ENCODE measurements at places on chromosomes 3 and 15.
A peak's percentile ranks its signal among the peaks of the same experiment; 100 is the strongest.

GRCh38 chr3:58776231-58776630 is 109.7 kb upstream of the FAM3D start:
- DNase-seq, result no peak

- DNase-seq, result no peak
These were observed 585 bp downstream of the SLCO3A1 start for GRCh38 chr15:91853948-91854638.

DNA sequence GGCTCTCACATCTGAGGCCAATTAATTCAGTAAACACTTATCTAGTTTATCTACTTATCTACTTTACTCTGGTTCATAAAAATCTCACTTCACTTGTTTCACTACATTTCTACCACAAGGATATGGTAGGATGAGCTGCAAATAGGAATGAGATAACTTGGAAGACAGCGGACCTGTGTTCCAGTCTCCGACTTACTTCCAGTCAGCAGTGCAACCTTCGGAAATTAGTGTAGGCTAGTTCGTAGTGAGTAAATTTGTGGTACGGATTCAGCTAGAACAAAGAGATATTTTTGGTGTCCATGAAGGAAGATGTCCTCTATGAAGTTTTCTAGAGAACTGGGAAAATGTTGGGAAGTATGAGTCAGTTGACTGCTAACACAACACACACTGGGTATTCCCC is 66.3 kb downstream of the TPRG1 start:
- DNase-seq, result no peak

GRCh38 chr3:46866720-46867549 is 3.7 kb upstream of the MYL3 start:
- DNase-seq, result peak; percentile 75

- DNase-seq, result no peak
These were observed 55.8 kb downstream of the LPP start for GRCh38 chr3:188209740-188210139.

GRCh38 chr3:194910414-194910984 is 224.8 kb downstream of the FAM43A start:
- no peak for DNase-seq

DNA sequence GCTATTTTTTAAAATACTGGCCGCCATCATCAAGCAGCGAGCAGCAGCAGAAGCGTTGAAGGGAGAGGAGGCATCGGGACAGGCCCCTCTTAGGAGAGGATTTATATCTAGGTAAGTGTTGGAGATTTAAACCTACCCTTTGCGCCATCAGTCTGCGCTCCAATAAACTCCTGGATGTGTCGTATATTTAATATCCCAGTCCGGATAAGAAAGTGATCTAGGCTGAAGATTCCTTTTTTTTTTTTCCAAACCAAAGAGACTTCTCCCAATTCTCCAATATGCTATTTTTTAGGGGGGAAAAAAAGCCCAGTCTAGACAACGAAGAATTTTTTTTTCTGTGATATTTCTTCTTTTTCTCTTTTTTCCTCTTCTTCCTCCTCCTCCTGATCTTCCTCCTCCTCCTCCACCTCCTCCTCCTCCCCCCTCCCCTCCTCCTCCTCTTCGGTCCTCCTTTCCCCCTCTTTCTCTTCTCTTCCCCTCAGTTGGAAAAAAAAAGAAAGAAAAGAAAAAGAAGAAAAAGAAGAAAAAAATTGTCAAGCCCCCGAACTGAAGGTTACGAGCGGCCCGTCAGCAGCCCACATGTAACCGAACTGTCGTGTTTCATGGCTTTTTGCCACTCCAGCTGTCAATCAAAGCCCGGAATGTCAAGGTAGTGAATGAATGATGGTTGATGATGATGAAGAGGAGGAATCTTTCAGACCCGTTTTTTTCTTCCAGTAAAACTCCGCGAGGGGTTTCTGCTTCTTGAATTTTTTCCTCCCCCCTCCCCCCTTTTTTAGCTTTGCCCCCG is 835 bp downstream of the MEIS2 start:
- DNase-seq, result no peak

DNA sequence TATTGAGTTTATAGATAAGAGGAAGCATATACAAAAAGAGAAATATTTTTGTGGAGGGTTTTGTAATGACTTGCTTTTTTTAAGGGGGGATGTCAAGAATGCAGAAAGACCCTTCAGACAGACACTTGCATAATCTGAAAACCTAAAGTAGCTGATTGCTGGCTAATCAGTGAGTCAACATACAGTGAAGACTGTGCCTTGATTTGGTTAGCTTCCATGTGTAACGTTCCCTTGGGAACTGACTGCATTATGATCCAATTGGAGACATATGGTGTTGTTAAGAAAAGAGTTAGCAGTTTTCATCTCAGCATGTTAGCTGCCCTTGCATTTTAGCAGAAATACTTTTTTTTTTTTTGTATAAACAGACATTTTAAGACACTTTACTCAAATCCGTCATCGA is 483.2 kb downstream of the RBMS3 start:
- DNase-seq, result no peak

DNA sequence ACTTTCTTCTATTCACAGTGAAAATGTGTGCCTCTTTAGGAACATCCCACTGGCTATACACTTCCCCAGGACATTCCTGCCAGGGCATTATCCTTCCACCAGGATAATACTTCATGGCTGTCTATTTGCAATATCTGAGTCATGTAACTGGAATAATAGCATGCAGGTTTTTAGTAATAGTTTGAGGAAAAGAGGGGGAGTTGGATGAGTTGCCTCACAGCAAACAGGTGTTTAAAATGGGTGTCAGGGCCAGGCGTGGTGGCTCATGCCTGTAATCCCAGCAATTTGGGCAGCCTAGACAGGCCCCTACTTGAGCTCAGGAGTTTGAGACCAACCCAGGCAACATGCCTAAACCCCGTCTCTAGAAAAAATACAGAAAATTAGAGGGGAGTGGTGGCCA is 585.9 kb downstream of the DIPK2A start:
- DNase-seq, result no peak

- DNase-seq, result no peak
These were observed 44.5 kb upstream of the MAGI1 start for GRCh38 chr3:66083096-66083678.

- no peak for DNase-seq
These were observed 705.2 kb downstream of the NAALADL2 start for GRCh38 chr3:175564363-175564762.

- DNase-seq, result no peak
These were observed 67.9 kb downstream of the IQSEC1 start for GRCh38 chr3:13005301-13005700.

GRCh38 chr3:52841211-52841980 is 6.6 kb upstream of the MUSTN1 start:
- no peak for DNase-seq

- DNase-seq, result no peak
These were observed 32.6 kb upstream of the ATP11B start for GRCh38 chr3:182760576-182761164.

- no peak for DNase-seq
These were observed 169.1 kb upstream of the ARHGEF26 start for GRCh38 chr3:153952091-153952490.

- DNase-seq, result no peak
These were observed 596.3 kb downstream of the ZIC1 start for GRCh38 chr3:148005456-148005855.

DNA sequence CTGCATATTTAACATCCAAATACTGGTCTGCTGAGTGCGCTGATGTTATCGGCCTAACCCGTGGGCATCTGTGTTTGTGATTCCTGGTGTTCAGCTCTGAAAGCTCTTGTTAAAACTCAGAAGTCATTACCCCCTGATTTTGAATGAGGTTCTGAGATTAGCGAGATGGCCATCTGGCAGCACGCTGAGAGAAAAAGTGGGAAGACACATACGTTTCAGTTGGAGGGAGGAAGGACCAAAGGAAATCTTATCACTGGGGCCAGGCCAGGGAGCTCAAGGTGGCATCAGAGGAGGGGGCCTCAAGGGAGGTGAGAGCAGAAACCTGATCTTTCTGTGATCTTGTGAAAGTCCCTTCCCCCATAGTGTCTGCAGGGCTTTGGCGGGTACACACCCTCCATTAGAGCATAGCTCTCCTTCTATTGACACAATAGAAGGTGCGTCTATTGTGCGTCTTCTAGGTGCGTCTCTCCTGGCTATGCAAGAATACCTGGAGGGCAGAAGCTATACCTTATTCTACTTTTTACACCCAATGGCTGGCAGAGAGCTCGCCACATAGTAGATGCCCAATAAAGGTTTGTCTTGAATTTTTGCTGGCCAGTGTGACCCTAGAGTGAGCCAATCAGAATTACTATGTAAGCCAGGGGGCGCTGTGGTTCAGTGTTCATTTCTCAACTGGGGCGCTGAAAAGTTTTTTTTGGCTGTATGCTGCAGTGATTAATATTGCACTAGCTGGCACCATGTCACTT is 182.4 kb downstream of the SHQ1 start:
- peak; percentile 23 for DNase-seq
